ENCODE measurements at places on chromosomes 2 and 18.

GRCh38 chr18:12056034-12056883, 37.4 kb upstream of the ANKRD62 start:
- no peak for DNase-seq

DNA sequence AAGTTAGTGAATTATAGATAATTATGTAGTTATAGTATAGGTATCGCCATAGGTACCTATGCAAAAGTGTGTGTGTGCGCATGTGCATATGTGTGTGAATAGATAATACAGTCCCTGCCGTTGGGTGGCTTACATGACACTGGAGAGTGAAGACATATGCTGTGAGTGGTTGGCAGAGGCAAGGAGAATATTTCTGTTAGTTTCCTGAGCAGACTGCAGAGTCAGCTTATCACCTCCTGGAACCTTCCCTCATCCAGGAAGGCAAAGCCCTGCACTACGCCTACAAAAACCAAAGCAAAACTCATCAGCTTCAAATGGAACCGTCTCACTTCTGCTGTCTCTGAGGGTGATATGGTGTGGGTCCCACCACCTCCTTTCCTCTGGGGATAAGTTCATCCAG, 181.9 kb downstream of the LRRTM1 start:
- no peak for DNase-seq

- DNase-seq, result peak; percentile 95
Observed at GRCh38 chr2:70190418-70191243, at the start of gene C2orf42. Gene C2orf42 (minus strand): TSS chr2:70191019. CDS start chr2:70181985, 9,034 bp downstream.

- no peak for DNase-seq
Observed at GRCh38 chr18:57210716-57211411, 64.0 kb downstream of the BOD1L2 start.

DNA sequence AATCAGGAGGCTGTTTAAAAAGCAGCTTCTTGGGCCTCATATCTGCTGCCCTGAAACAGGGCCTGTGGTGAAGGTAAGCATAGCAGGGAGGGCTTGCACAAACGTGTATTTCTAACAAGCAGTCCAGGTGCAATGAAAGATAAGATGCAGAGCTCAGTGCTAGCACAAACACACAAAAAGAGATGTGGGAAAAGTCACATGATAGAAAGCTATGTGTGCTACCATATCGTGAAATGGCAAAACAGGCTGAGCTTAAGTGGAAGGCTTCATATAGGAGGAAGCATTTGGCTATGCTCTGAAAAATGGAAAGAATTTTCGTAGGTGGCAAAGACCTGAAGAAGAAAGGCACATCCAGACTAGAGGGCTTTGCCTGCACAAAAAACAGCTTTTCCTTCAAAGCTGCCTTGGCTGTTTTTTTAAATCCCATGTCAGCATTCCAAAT, 10.2 kb downstream of the RSAD2 start:
- no peak for DNase-seq

- no peak for DNase-seq
Observed at GRCh38 chr2:14930441-14930840, 297.9 kb downstream of the LRATD1 start.

DNA sequence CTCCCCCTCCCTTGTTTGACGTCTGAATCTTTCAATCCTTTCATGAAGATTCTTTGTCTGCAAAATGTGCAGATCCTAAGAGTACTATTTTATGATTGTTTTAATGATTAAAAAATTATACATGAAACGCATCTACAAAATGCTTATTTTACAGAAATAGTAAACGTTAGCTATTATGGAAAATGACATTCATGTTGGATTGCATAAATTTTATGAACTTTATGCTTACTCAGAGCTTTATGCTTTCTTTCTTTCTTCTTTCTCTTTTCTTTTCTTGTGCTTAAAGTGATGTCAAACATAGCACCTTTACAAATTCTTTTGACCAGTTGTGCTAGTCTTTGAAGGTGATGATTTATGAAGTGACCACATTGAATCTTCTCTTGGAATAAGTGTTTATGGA, 805.4 kb downstream of the ADCYAP1 start:
- no peak for DNase-seq

DNA sequence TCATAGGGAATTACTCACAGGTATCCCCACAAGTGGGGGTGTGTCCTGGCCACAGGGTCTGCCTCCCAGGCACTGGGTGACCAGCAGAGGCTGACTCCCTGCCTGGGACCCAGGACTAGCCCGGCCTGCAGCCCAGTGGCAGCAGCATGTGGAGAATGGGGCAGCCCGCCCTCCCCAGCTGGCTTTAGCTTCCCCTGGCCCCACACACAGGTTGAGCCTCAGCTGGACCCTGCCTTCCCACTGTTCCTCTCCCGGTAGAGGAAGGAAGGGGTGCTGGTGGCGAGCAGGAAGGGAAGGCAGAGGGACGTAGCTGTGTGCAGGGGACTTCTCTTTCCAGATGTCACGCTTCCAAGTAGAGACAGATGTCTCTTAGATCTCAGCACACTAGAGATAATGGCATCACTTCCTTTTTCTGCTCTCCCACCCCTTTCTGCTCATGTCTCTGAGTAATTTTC, 51.4 kb downstream of the EMILIN2 start:
- no peak for DNase-seq

GRCh38 chr18:46481048-46481846, 175.8 kb downstream of the LOXHD1 start:
- DNase-seq, result no peak

- no peak for DNase-seq
Observed at GRCh38 chr2:189679226-189679625, 4.8 kb downstream of the ANKAR start.

- no peak for DNase-seq
Observed at GRCh38 chr2:209367075-209367747, 56.6 kb upstream of the MAP2 start.

DNA sequence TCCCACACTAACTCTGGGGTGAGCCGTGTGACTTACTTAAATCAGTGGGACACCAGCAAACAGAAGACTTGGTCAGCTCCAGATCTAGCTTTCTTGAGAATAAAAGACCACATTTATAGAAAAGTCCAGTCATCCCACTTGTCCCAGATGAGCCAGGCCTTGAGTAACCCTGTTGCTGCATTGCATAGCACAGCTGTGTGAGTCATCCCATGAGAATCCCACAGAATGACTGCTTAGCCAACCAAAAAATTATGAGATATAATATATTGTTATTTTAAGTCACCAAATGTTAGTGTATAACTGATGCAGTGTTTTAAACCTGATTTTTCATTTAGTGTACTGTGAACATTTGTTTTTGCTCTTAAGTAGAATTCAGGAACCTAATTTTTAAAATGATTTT, 94.2 kb upstream of the FSHR start:
- no peak for DNase-seq

- DNase-seq, result no peak
Observed at GRCh38 chr2:144924827-144925226, 404.9 kb upstream of the ZEB2 start.

GRCh38 chr18:37546272-37546537, 19.4 kb downstream of the CELF4 start:
- DNase-seq, result no peak
